ENCODE measurements at places on chromosomes 5 and 9.
A peak's percentile ranks its signal among the peaks of the same experiment; 100 is the strongest.

GRCh38 chr5:41522193-41522786 lies 11.9 kb upstream of the PLCXD3 start:
- DNase-seq = no peak

DNA sequence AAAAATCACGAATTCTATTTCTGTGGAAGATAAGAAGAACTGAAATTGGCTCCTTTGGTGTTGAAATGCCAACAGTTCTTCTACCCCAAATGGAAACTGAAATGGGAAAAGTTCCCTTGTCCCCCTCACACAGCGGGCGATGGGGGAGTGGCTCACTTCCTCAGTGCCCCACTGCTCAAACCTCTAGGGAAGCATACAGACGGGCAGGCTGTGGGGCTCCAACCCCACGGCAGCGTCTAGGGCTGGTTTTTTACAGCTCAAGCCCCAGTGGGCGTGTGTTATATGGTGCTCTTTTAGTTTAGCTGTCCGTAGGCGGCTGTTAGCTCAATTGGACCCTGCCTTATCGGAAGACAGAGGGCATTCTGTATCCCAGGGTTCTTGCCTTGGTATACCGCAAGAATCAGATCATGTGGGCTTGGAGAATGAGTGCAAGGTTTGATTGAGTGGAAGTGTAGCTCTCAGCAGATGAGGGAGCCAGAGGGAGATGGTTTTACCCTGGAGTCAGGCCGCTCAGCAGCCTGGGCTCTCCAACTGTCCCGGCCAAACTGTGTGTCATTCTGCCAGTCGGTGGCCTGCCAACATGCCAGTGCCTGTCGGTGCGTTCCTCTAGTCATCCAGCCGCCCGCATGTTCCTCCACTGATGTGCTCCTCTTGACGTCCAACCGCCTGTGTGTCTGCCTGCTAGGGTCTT lies 166.3 kb upstream of the ZNF608 start:
- no peak for DNase-seq

GRCh38 chr9:85900504-85901201 lies 40.3 kb upstream of the NAA35 start:
- peak; percentile 36 for DNase-seq

DNA sequence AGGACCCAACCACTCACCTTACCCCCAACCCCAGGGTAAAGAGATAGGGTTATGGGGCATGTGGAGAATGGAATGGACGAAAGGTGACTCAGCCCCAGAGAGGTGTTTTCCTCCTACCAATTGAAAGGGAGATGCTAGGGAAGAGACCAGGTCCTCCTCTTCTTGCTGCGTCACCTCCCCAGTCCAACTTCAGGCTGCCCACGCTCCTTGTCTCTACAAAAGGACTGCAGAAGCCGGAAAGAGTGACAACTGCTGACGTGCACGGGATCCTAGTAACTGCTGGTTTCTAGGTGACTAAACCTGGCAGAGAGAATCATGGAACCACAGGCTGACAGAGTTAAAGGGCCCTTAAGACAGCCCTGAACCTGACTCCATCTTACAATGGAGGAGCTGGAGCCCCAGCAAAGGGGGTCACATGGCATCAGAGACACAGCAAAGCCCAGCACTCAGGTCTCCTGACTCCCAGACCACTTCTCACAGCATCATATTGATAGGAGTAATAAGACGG lies 2.2 kb downstream of the GPX3 start:
- no peak for DNase-seq

- no peak for DNase-seq
Observed at GRCh38 chr5:156647034-156647451, 203.1 kb upstream of the PPP1R2B start.

- DNase-seq = no peak
Observed at GRCh38 chr5:133970325-133970909, 2.0 kb upstream of the C5orf15 start.

DNA sequence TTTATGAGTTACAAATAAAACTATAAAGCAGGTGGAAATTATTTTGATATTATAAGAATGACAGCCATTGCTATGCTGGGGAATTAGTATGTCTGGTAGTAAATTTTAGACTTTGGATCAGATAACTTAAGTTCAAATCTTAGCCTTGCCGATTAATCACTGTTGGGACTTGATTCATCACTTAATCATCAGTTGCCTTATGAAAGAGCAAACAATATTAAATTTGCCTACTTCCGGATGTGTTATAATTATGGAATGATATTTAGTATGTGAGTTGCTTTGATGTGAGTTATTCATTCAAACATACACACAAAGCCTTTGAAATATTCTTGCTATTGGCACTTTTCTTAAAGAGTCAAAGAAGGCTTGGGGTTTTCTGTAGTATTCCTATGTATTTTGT lies 717.7 kb downstream of the BRINP1 start:
- no peak for DNase-seq

DNA sequence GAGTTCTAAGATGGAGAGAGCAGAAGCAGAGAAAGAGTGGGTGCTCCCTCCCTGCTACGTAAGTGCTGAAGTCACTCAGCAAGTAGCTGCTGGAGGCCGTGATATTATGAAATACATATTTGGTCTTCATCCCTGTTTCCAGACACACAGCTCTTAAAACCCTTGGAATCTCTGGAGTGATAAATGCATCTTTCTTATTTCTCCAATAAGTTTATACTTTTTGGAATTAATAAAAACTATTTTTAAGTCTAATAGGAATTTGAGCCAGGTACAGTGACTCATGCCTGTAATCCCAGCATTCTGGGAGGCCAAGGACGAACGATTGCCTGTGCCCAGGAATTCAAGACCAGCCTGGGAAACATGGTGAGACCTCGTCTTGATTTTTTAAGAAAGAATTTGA lies 60.6 kb downstream of the AUH start:
- no peak for DNase-seq

- DNase-seq = no peak
Observed at GRCh38 chr9:30574355-30575151, 1809.9 kb upstream of the ACO1 start.

Measured in activated naive CD8-positive, alpha-beta T cell treated with anti-CD3 and anti-CD28 coated beads, Interleukin-2, amount 10 ng/mL, durations not matched to agents 7 days and 5 days (primary cell).